MM.1S (cell line): ENCODE measurements at places on chromosomes 3 and 15.
A peak's percentile ranks its signal among the peaks of the same experiment; 100 is the strongest.

DNA sequence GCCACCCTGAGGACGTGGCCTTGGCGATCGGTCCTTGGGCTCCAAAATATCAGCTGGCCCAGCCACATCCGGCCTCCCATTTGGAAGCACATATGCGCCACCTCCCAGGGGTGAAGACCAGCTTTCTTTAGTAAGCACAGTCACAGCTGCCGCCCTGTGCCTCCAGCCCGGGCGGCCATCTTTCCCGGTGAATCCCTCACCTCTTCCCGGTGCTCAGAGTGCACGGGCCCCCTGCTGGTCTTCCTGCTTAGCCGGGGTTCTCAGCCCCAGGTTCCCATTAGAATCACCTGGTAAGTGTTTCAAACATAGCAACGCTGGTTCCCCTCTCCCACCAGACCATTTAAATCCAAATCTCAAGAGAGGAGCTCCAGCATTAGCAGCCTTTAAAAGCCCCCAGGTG lies 232.2 kb downstream of the VPS13C start:
- H3K4me3 ChIP-seq = no peak overlapping the region
- no peaks in the 10 kb centered on the region for H3K27me3 ChIP-seq
- no peak overlapping the region for H3K27ac ChIP-seq
- no peak for DNase-seq

DNA sequence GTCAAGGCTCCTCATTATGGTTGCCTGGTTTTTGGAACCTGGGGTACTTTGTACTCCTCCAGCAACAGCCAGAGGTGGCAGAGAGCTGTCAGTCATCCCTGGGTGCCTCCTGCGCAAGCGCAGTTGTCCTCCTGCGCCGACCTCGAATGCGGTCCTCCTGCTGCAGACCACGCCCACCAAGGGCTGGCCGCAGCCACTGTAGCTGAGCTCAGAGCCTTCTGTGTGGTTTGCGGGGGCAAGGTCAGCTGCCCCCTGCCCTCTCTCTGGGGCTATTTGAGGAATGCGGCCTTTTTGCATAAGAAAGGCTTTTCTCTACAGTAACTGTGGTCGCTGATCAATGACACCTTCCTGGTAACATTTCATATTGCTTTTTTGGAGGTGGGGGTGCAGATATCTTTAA lies 131.3 kb upstream of the SNRPN start:
- H3K27ac ChIP-seq = no peak overlapping the region
- no peak overlapping the region for H3K4me3 ChIP-seq
- no peaks in the 10 kb centered on the region for H3K36me3 ChIP-seq
- H3K27me3 ChIP-seq = no peaks in the 10 kb centered on the region
- no peak for DNase-seq
- no peaks in the 10 kb centered on the region for H3K4me1 ChIP-seq

- DNase-seq = no peak
Measured at GRCh38 chr3:125349556-125350165, 25.5 kb downstream of the ZNF148 start.

DNA sequence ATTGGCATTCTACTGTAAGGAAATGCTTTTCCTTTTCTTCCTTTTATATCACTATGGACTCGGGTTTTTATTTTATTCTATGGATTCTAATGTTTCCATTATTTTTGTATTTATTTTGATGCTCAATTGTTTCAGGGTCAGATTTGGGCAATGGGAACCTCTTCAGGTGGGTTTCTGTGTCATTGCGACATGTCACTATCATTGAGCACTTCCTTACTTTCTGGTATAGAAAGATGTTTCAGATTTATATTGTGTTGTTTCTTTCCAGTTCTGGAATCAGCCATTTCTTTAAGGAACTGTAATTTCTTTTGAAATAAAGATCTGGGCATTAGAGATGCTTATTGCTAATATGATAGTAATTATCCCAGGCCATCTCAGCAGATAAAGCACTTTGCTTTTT lies 21.8 kb downstream of the GALK2 start:
- H3K4me3 ChIP-seq = no peak overlapping the region

DNA sequence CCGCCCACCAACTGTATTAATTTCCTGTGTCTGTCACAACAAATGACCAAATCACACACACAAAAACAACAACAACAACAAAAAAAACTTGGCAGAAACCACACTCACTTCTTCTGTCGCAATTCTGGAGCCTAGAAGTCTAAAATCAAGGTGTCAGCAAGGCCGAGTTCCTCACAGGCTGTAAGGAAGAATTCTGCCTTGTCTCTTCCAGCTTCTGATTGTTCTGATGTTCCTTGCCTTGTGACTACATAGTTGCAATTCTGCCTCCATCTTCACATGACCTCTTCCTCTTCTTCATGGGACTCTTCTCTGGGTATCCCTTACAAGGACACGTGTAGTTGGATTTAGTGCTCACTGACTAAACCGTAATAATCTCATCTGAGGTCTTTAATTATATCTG lies 61.4 kb downstream of the IL12A start:
- no peaks in the 10 kb centered on the region for H3K27me3 ChIP-seq
- no peaks in the 10 kb centered on the region for H3K36me3 ChIP-seq
- H3K27ac ChIP-seq = no peak overlapping the region
- no peaks in the 10 kb centered on the region for H3K4me1 ChIP-seq
- DNase-seq = no peak

DNA sequence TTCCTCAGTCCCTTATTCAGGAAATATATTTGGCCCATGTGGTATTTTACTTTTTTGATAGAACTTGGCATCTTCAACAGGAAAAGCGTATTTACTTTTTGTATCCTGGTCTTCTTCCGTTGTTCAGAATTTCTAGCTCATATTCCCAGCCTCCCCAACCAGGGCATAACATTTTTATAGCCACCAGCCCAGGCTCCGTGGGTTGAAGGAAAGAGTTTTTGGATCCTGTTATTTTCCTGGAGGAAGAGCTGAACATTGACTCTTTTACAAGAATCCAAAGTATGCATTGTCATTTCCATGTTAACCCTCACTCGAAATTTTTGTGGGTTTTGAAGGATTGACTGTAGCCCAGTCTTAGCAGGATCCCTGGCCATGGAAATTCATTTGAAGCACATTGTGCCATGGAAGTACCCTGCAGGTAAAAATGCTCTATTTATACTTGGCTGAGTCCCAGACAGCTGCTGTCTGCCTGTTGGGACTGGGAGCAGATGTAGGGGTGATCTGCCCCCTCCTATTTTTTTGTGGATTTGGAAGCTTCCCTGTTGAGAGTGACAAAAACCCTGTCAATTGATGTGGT lies 98.8 kb downstream of the AKAP13 start:
- DNase-seq = no peak
- H3K27ac ChIP-seq = no peak overlapping the region
- H3K4me1 ChIP-seq = peaks cover 33% of the 10 kb centered on the region

DNA sequence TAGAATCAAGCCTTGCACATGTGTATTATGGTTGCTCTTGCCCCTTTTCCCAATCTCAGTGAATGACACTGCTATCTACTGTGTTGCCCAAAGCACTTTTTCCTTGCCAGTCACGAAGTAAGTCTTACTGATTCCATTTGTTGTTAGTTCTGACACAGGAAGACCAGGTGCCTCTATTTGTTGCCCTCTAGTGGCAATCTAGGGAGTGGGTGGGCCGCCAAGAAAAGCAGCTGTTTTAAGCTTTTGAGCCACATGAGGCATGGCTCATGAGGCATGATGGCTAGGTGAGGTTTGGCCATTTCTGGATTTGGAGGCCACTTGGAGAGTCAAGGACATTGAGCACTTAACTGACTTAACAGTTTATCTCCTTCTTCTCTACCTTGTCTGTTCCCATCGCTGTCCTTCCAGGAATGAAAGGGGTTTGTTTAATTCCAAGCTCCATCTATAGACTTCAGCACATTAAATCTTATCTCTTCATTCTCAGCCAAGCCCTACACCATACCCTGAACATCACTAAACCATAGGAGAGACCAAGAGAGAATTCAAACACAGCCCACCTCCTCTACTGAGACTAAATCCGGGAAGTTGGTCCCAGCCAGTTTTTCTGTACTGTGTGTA lies 103.1 kb downstream of the HCN4 start:
- no peaks in the 10 kb centered on the region for H3K36me3 ChIP-seq
- H3K4me1 ChIP-seq = peaks cover 13% of the 10 kb centered on the region
- H3K27ac ChIP-seq = no peak overlapping the region
- DNase-seq = peak; percentile 68
- H3K4me3 ChIP-seq = no peak overlapping the region

DNA sequence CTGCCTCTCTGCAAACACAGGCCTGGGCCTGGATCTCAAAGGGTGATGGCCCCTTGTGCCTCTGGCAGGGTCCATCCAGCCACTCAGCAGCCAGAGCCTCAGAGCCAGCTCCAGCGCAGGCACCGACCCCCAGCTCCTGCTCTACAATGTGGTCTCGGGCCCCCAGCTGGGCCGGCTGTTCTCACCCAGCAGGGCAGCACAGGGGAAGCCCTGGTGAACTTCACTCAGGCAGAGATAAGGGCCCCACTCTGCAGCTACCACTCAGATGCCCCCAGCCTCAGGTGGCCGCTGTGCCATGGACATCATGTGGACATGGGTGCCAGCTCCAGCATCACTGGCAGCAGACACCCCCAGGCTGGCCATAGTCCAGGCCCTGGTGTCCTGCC lies 173.1 kb downstream of the TBC1D2B start:
- peaks cover 32% of the 10 kb centered on the region for H3K27me3 ChIP-seq
- H3K27ac ChIP-seq = no peak overlapping the region
- DNase-seq = no peak

- H3K36me3 ChIP-seq = no peaks in the 10 kb centered on the region
- H3K4me3 ChIP-seq = no peak overlapping the region
- H3K27ac ChIP-seq = no peak overlapping the region
- no peaks in the 10 kb centered on the region for H3K4me1 ChIP-seq
- DNase-seq = no peak
Measured at GRCh38 chr3:123730829-123731228, 146.0 kb upstream of the HACD2 start.

DNA sequence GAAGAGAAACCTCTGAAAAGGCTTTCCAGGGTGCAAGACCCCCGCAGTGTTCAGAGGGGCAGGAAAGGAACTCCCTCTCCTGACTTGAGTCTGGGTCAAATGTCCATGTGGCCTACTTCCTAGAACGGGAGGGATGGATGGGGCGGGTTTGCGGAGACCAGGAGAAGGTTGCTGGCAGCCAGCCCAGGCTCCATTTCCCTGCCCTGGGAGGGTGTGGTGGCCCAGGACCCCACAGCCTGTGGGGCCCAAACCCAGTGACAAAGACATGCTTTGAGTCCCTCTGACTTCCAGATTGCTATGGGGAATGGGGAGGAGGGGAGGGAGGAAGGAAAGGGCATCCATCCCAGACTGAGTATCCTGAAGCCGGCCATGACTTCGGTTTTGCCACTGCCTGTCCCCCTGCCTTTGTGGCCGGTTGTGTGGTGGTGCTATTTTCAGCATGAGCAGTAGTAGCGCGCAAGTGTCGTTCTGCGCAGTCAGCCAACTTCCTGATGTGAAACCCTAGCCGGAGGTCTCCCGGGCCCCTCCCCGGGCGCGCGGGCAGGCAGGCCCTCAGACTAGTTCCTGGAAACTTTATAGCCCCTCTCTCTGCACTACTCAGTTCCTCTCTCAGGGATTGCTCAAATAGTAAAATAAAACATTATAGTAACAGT lies 24.4 kb downstream of the MAGEF1 start:
- no peaks in the 10 kb centered on the region for H3K4me1 ChIP-seq
- DNase-seq = no peak
- H3K27me3 ChIP-seq = peaks cover 43% of the 10 kb centered on the region
- H3K27ac ChIP-seq = no peak overlapping the region
- no peaks in the 10 kb centered on the region for H3K36me3 ChIP-seq
- H3K4me3 ChIP-seq = no peak overlapping the region

GRCh38 chr15:75844629-75845335 lies 1.5 kb downstream of the UBE2Q2 start:
- H3K4me3 ChIP-seq = peak overlapping the region; percentile 92
- peaks cover 25% of the 10 kb centered on the region for H3K27me3 ChIP-seq
- H3K4me1 ChIP-seq = peaks cover 7% of the 10 kb centered on the region
- H3K36me3 ChIP-seq = no peaks in the 10 kb centered on the region
- DNase-seq = no peak

- H3K27ac ChIP-seq = no peak overlapping the region
- H3K4me3 ChIP-seq = no peak overlapping the region
- no peaks in the 10 kb centered on the region for H3K36me3 ChIP-seq
- no peaks in the 10 kb centered on the region for H3K4me1 ChIP-seq
Measured at GRCh38 chr15:45162771-45163507, 24.8 kb downstream of the SHF start.

GRCh38 chr3:103862415-103862814 lies 1427.6 kb downstream of the ZPLD1 start:
- H3K27me3 ChIP-seq = no peaks in the 10 kb centered on the region
- no peaks in the 10 kb centered on the region for H3K36me3 ChIP-seq
- H3K27ac ChIP-seq = no peak overlapping the region
- H3K4me1 ChIP-seq = no peaks in the 10 kb centered on the region

- no peak overlapping the region for H3K4me3 ChIP-seq
- no peaks in the 10 kb centered on the region for H3K36me3 ChIP-seq
- no peak overlapping the region for H3K27ac ChIP-seq
- H3K27me3 ChIP-seq = no peaks in the 10 kb centered on the region
- DNase-seq = no peak
Measured at GRCh38 chr3:197338586-197338985, 40.2 kb upstream of the DLG1 start.

- no peaks in the 10 kb centered on the region for H3K27me3 ChIP-seq
- no peaks in the 10 kb centered on the region for H3K4me1 ChIP-seq
- H3K4me3 ChIP-seq = no peak overlapping the region
- H3K27ac ChIP-seq = no peak overlapping the region
- no peak for DNase-seq
Measured at GRCh38 chr3:67524046-67524445, 130.4 kb downstream of the SUCLG2 start.

- DNase-seq = no peak
- no peaks in the 10 kb centered on the region for H3K36me3 ChIP-seq
- H3K4me3 ChIP-seq = no peak overlapping the region
- H3K4me1 ChIP-seq = no peaks in the 10 kb centered on the region
- H3K27ac ChIP-seq = no peak overlapping the region
- H3K27me3 ChIP-seq = no peaks in the 10 kb centered on the region
Measured at GRCh38 chr3:36964817-36965216, 20.0 kb upstream of the TRANK1 start.

DNA sequence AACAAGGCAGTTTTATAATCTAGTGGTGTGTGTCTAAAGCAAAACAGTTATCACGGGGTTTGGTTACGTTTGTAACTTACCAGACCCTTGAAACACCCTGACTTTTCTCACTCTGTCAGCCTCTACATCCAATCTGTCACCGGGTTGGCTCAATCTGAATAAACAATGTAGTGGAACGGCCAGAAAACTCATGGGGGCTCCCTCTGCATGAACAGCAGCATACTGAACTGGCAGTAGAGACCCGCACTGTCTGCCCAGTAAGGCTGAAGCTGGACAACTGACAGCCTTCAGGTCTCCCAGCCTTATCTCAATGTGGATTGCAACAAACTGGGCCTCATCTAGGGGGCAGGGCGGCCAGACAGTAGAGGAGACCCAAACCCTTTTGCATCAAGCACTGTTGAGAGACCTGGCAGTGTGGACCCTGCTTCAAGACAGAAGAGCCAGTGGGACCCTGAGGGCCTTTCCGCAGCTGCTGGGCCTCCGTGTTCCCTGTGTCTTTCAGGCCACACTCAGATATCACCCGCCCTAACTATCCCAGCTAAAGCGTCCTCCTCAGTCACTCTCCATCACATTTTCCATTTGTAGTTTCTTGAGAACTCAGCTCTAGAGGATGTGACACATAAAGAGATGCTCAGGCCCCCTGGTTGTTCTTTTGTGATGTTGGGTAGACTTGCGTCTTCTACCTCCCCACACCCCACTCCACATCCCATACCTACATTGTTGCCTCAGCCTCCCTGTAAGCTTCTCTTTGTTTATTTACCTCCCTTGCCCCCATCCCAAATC lies 181.2 kb upstream of the NR2E3 start:
- no peak overlapping the region for H3K27ac ChIP-seq
- no peak overlapping the region for H3K4me3 ChIP-seq
- H3K27me3 ChIP-seq = no peaks in the 10 kb centered on the region
- no peak for DNase-seq
- no peaks in the 10 kb centered on the region for H3K4me1 ChIP-seq
- no peaks in the 10 kb centered on the region for H3K36me3 ChIP-seq

- H3K4me1 ChIP-seq = no peaks in the 10 kb centered on the region
- no peak for DNase-seq
- H3K27me3 ChIP-seq = no peaks in the 10 kb centered on the region
Measured at GRCh38 chr15:25171856-25172687, 217.3 kb downstream of the SNRPN start.
